Breast epithelium (tissue), 4 donors: ENCODE measurements at places on chromosomes 4 and X. TPM values are rescaled to one million over a fixed set of nuclear protein-coding genes. Genes with fewer than 3 reads are reported as not detected.

Gene SOD3
- total RNA-seq, result 131 TPM

DNA sequence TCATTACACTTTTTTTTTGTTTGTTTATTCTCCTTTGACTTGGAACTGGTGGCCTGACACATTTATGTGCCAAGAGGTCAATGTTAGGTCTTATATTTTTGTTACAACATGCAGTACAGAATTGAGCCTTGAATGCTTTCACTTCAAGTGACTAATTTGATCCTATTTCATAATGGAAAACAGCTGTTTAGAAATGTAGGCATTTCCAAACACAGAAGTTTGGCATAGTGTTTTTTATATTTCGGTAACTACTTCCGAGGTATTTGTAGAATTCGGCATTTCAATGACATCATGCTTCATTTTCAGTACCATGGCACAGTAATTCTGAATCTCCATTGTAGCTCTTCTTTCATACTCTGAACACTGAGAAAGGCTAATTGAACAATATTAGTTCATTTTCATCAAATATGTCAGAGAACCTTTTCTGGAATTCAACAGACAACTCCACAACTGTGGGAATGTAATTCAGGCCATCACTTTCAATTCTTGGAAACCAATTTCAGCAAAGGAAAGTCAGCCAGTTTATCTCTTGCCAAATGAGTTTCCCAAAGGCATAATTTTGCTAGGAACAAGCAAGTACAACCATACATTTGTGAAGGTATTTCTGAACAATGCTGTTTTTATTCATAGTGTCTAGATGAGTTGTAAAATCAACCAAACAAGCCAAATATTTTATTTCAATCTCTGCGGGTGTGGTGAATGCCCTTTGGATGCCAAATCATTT is 11.4 kb downstream of the FAM120C start:
- H3K27me3 ChIP-seq, result peaks cover 11% of the 10 kb centered on the region
- H3K4me3 ChIP-seq, result no peak overlapping the region
- DNase-seq, result no peak
- H3K27ac ChIP-seq, result no peak overlapping the region
- no peaks in the 10 kb centered on the region for H3K36me3 ChIP-seq
- no peaks in the 10 kb centered on the region for H3K4me1 ChIP-seq

- peak; percentile 66 for DNase-seq
- H3K36me3 ChIP-seq, result no peaks in the 10 kb centered on the region
- H3K4me1 ChIP-seq, result no peaks in the 10 kb centered on the region
- H3K27ac ChIP-seq, result no peak overlapping the region
- peak overlapping the region; percentile 31 for H3K4me3 ChIP-seq
These were observed 13.0 kb downstream of the CXCL13 start for GRCh38 chr4:77618383-77619241.

DNA sequence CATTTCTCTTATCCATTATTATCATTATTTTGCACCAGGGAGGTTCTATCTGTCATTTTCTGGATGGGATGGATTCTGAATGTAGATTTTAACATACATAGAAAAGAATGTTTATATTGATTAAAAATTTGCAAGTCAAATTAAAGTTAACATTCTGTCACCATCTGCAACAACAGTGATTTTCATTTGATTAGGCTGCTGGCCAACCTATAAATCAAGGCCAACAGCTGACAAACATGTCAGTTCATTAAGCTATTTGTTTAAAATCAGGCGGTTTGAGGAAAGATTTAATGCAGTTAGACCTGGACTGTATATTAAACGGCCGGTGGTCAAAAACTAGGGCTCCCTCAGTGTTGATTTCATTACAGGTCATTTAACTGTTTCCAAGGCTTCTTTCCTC is 109.5 kb upstream of the CBR4 start:
- H3K36me3 ChIP-seq, result peaks cover 4% of the 10 kb centered on the region
- no peak overlapping the region for H3K27ac ChIP-seq

- H3K27me3 ChIP-seq, result no peaks in the 10 kb centered on the region
- no peak overlapping the region for H3K27ac ChIP-seq
- H3K4me3 ChIP-seq, result no peak overlapping the region
- no peak for DNase-seq
- no peaks in the 10 kb centered on the region for H3K4me1 ChIP-seq
These were observed 29.1 kb upstream of the UTP14A start for GRCh38 chrX:129876771-129877305.

DNA sequence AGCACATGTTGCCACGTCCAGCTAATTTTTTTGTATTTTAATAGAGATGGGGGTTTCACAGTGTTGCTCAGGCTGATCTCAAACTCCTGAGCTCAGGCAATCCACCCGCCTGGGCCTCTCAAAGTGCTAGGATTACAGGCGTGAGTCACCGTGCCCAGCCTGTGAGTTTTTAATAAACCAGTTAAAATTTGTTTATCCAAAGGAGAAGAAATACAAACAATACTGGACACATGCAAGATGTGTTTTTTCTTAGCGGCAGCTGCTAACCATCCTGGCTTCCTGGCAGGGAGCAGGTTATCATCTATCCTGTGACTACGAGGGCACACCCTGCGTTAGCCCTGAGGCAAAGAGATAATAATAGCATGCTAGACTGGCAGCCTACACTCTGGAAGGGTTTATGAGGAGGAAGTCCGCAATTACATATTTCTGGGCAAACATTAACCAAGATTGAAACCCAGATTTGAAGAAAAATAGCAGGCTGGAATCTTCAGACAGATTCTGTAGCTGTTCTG is 191.4 kb downstream of the SPRY1 start:
- H3K27ac ChIP-seq, result peak overlapping the region; percentile 72
- DNase-seq, result no peak
- H3K27me3 ChIP-seq, result no peaks in the 10 kb centered on the region

GRCh38 chr4:149120331-149121022 is 678.3 kb upstream of the NR3C2 start:
- H3K4me3 ChIP-seq, result no peak overlapping the region
- DNase-seq, result no peak
- H3K27ac ChIP-seq, result no peak overlapping the region
- H3K36me3 ChIP-seq, result no peaks in the 10 kb centered on the region

Gene SAGE1
- not detected for total RNA-seq

Gene CXCL5
- total RNA-seq, result not detected

- H3K4me3 ChIP-seq, result no peak overlapping the region
- no peaks in the 10 kb centered on the region for H3K4me1 ChIP-seq
- H3K27me3 ChIP-seq, result no peaks in the 10 kb centered on the region
- no peak for DNase-seq
- no peaks in the 10 kb centered on the region for H3K36me3 ChIP-seq
- no peak overlapping the region for H3K27ac ChIP-seq
These were observed 30.8 kb upstream of the PLA2G12A start for GRCh38 chr4:109760682-109761081.

DNA sequence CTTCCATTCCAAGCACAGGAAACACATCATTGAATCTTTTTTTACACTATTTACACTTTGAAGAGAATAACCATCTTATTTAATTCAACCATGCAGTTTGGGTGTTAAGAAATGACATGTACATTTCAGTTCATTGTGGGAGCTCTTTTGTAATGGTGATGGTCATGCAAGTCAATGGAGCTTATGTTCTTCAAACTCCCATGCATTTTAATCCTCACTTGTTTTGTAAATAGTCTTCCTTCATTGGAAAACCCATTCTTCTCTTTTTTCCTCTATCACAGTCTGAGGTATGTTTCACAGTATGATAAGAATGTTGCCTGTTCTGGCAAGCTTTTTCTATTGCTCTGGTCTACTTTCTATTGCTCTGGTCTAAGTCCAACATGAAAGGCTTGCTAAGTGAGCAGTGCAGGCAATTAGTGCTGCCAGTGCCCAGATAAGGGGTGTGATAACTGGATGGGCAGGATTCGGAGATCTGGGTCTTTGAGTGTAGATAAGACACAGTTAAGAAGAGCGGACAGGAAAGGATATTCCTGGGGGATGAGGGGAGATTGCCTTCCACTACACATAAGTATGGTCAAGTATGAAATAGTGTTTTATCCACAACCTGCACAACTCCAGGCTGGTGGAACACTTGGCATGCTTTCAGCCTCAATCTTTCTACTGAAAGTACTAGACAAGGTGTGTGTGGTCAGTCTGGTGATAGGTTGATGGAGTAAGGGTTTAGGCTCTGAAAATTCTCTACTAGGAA is 17.1 kb downstream of the AFP start:
- H3K4me3 ChIP-seq, result no peak overlapping the region
- H3K27ac ChIP-seq, result no peak overlapping the region
- no peaks in the 10 kb centered on the region for H3K4me1 ChIP-seq
- no peaks in the 10 kb centered on the region for H3K36me3 ChIP-seq

- H3K36me3 ChIP-seq, result peaks cover 3% of the 10 kb centered on the region
- H3K4me1 ChIP-seq, result no peaks in the 10 kb centered on the region
- H3K27me3 ChIP-seq, result peaks cover 11% of the 10 kb centered on the region
- no peak overlapping the region for H3K4me3 ChIP-seq
These were observed 54.5 kb downstream of the RS1 start for GRCh38 chrX:18617407-18617750.

- H3K4me1 ChIP-seq, result no peaks in the 10 kb centered on the region
- DNase-seq, result no peak
- no peak overlapping the region for H3K27ac ChIP-seq
- H3K36me3 ChIP-seq, result no peaks in the 10 kb centered on the region
- no peaks in the 10 kb centered on the region for H3K27me3 ChIP-seq
- no peak overlapping the region for H3K4me3 ChIP-seq
These were observed 1.9 kb downstream of the TLR7 start for GRCh38 chrX:12868747-12869146.
